Effector CD8-positive, alpha-beta T cell (primary cell): ENCODE measurements at places on chromosomes 2 and 18.

DNA sequence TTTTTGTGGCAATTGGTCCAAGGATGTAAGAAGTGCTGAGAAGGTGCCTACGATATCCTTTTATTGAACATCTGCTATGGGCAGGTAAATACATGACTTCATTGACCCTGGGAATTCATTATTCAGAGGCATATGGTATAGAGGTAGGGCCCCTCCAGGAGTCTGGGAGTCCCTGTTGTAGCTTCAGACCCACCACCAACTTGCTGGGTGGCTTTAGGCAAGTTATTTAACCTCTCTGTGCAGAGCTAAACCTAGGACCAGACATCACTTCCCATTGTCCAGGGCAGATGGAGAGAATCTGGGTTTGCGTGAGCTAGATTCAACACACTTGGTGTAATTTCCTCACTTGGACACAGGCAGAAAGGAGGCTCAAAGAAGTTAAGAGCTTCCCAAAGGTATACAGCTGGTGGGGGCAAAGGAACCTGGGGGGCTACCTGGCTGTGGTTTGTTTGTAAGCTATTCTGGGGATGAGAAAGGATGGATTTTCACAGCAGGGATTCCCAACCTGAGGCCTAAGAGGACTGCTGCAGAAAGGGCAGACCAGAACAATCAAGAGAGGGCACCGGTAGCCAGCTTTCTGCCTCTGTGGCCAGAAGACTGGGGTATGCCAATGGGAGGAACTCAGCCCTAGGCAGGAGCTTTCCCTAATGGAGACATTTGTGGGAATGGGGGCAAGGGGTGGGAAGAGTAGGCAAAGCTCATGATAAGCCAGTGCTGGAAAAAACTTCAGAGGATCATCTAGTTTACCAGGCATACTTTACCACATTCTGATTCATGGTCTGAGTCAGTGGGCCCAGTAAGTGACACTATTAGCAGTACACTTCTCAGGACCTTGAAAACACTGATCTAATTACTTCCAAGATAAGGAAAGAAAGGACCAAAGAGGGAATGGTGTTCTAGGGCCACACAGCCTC, 102.7 kb upstream of the SMAD2 start:
- DNase-seq = no peak

DNA sequence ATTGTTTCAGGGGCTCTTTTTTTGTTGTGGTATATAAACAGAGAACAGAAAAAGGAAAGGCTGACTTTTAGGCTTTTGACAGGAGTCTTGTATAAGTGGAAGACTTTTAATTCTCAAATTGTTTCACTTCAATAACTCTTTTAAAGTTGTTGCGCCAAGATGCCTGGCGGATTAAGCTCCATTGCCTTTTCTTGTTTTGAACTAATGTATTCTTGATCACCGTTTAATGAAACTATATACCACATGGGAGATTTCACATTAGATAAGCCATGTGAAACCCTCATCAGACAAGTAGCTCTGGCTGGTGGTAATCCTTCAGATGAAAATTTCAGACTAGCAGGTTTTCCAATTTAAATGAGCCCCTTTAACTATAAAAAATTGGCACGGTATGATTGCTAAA, 257.4 kb downstream of the CCDC178 start:
- no peak for DNase-seq

GRCh38 chr2:38279201-38279600, 97.9 kb downstream of the ATL2 start:
- no peak for DNase-seq

GRCh38 chr18:40957533-40958070, 997.4 kb upstream of the PIK3C3 start:
- no peak for DNase-seq

DNA sequence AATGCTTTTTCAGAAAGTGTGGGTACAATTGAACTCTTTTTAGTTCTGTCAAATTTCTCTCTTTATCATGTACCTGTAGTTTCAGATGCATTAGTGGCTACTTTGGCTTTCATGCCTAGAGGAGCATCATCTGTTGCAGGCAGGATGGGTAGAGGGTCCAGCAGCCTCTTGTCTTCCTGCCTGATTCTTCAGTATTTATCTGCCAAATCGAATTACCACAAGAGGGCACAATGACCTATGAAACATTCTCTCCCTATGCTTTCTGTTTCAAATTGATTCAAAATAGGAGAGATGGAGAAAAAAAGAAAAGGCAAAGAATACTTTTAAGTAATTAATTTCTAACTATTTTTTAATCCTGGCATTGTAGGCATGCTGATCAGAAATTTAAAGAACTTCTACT, 477.2 kb downstream of the TRIB2 start:
- no peak for DNase-seq

GRCh38 chr18:959854-960253, 55.2 kb downstream of the ADCYAP1 start:
- no peak for DNase-seq

DNA sequence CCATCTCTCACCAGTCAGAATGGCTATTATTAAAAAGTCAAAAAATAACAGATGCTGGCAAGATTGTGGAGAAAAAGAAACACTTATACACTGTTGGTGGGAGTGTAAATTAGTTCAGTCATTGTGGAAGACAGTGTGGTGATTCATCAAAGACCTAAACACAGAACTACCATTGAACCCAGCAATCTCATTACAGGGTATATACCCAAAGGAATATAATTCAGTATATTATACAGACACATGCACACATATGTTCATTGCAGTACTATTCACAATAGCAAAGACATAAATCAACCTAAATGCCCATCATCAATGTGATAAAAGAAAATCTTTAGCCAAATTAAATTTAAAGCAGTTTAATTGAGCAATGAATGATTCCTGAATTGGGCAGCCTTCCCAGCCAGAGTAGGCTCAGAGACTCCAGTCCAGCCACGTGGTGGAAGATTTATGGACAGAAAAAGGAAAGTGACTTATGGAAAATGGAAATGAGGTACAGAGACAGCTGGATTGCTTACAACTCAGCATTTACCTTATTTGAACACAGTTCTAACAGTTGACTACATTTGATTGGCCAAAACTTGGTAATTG, 377.1 kb upstream of the SLC39A10 start:
- DNase-seq = no peak

DNA sequence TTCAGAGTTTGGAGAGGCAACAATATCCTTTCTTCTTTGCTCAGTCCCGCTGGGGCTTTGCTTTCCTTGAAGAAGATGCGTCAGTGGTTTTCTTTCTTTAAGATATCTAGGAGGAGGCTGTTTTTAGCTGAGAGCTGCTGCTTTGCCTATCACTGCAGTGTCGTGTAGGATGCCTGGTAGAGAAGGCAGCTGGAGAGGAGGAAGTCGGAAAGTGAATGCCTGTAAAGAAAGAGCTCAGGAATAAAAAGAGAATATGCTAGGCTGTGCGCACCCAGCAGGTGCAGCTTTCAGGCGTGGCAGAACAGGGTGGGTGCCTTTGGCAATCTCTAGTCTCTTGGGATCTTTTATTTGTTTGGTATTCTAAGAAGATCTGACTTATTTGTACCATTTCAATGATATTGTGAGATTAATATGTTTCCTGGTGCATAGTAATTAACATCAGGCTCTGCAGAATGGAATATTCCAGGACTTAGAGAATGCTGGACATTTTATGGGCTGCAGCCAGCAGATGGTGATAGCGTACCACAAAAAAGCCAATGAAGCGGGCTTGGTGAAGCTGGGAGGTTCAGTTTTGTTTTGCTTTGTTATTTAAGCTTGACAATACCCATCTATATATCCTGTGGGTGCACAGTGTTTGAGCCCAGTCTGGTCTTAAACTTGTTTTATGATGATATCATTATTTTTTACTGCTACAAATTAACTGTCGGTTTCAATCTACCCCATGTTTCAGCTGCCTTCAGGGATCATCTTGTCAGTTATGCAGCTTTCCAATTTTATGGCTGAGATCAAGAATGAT, 34.9 kb downstream of the CAVIN2 start:
- peak; percentile 1 for DNase-seq

DNA sequence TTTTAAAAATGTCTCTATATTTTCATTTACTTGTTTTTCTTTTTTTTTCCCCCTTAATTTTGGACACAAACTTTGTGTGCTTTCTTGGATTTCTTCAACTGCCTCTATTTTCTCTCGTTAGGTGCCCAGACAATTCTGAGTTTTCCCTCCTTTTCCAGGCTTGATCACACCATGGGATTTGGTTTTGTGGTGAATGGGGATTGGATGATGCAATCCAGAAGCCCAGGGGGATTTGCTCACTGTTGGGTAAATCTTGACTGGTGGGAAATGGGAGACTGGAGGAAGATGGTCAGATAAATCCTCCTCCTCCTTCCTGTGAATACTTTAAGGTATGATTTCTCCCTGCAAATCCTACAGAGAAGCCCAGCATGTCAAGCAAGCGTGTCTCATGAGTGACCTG, 19.5 kb upstream of the PAX8 start:
- no peak for DNase-seq

GRCh38 chr2:44957656-44958327, 16.3 kb downstream of the SIX3 start:
- no peak for DNase-seq

- no peak for DNase-seq
Measured at GRCh38 chr2:212766921-212767320, 228.3 kb upstream of the ERBB4 start.

DNA sequence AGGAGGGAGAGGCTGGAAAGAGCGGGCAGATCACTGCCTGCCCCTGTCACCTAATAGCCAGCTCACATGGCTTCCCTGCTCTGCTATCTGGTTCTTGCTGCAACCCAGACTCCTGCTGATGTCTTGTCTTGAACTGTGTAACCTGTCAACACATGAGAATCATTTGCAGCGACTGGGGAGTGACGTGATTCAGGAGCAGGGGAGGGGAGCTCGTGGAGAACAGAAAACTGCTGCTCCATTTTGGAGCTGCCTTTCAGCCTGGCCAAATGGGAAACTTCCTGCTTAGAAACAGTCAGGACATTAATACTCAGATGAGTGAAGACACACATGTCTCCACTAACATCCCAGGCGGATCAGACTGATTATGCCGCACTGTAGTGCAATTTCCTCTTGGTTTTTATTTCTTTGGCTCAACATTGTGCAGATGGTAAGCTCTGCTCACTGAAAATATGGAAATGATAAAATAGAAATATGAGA, 38.1 kb downstream of the RPL37A start:
- DNase-seq = no peak

- no peak for DNase-seq
Measured at GRCh38 chr18:354003-354402, 86.2 kb upstream of the THOC1 start.

- no peak for DNase-seq
Measured at GRCh38 chr2:228705318-228705717, 523.8 kb upstream of the SPHKAP start.

DNA sequence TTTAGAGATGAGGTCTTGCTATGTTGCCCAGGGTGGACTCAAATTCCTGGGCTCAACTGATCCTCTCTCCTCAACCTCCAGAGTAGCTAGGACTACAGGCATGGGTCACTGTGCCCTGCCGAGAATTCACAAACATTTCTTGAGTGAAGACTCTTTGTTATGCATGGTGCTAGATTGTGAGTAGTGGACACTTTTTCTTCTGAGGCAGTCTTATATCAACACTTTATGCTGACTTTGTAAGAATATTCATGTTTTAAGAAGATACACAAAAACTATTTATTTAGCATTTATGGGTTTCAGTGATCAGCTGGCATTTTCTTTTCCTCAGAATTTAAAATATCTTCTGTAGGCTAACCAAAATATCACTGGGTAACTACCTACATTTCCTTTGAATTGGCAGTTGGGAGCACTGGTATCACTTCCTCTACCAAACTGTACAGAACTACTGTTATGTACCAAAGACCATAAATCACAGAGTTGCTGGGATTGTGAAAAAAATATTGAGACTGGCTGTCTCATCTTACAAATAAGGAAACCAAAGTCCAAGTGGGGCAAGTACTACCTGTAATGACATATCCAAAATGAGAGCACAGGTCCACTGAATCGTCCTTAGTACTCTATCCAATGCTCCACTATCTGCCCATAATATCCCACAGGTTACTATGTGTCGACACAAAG, 34.0 kb downstream of the DOCK10 start:
- DNase-seq = no peak

DNA sequence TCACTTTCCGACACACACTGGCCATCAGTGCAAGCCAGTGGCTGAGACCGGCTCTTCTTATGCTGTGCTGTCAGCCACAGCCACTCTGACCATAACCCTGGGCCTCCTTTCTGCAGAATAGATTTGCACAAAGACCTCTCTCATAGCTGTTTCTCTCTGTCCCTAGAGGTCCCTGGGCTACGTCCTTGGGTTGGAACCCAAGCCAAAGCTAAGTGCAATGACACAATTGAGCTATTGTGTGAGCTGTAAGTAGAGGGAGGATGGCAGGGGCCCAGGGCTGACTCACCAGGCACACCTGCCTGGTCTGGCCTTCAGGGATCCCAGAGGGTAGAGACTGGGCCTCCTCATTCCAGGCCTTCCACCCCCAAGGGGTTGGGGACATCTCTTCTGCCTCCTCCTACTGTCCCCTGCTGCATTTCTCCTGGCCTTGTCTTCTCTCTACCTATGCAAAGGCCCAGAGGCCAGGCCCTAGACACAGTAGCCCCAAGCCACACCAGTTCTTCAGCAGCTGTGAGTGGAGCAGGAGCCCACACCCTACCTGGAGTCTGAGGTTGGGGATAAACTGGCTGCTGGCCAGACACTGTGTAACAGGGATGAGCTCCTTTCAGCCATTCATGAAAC, 174.6 kb downstream of the NCK2 start:
- no peak for DNase-seq

DNA sequence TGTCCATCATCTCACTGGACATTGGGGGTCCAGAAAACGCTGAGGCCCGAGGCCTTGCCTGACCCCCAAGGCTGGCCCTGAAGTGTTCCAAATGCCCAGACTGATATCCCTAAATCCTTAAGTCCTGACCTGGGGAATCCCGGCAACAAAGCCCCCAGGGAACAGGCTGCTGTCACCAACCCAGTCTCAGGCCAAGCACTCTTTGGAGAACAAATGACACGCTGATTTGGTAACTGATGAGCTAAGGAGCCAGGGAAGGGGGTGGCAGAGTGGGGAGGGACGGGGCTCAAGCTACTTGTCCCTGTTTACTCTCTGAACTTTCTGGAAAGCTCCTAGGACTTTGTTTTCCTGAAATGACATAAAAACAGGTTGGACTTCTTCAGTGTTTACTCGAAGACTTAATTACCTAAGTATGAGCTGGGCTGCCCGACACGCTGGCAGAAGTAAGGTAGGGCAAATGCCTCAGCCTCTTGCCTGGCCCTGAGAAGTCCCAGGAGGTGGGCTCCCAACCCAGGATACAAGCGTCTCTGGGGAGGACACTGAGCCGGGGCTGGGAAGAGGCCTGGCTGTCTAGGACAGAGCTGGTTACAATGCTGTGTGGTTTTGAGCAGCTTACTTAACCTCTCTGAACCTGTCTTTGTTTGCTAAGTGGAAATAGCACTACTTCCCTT, 105.5 kb upstream of the GLI2 start:
- no peak for DNase-seq
